ENCODE measurements at places on chromosomes 11 and 22. TPM values are rescaled to one million over a fixed set of nuclear protein-coding genes. Genes with fewer than 3 reads are reported as not detected.

Gene LINC01488
- 0.05 TPM for total RNA-seq

Gene OTOG
- not detected for total RNA-seq

Gene SYTL2
- total RNA-seq: 21.5 TPM

Gene OR2AG1
- total RNA-seq: not detected

Gene TMPRSS13
- not detected for total RNA-seq

Gene GRIK4
- not detected for total RNA-seq

Gene ANKK1
- total RNA-seq: not detected

Gene MRGPRX3
- not detected for total RNA-seq

Gene NXPE4
- total RNA-seq: not detected

Gene MIOX
- total RNA-seq: not detected

Gene MICAL3
- total RNA-seq: 29.7 TPM

Gene MCAM
- 11.8 TPM for total RNA-seq

Gene C1QTNF5
- total RNA-seq: not detected

Gene RIMBP3B
- 0.51 TPM for total RNA-seq

Gene OR10AG1
- total RNA-seq: not detected

Gene OR4C15
- not detected for total RNA-seq
